Small intestine (tissue), 16 donors: ENCODE measurements at places on chromosomes 2 and 18. TPM values are rescaled to one million over a fixed set of nuclear protein-coding genes. Genes with fewer than 3 reads are reported as not detected.

Gene LBX2
- polyA plus RNA-seq: 2.3 TPM

Gene CSRNP3
- polyA plus RNA-seq: 3.7 TPM

Gene TRABD2A
- polyA plus RNA-seq: 25.6 TPM

Gene KCNE4
- polyA plus RNA-seq: 0.54 TPM

Gene C2orf76
- polyA plus RNA-seq: 13.2 TPM

Gene DSC3
- under 0.01 TPM for polyA plus RNA-seq

Gene SETBP1
- 5.8 TPM for polyA plus RNA-seq

Gene PRKAG3
- polyA plus RNA-seq: not detected

Gene STK36
- 38.9 TPM for polyA plus RNA-seq

Gene RPRM
- polyA plus RNA-seq: not detected

Gene SANBR
- polyA plus RNA-seq: 1.9 TPM

Gene DOK6
- not detected for polyA plus RNA-seq

DNA sequence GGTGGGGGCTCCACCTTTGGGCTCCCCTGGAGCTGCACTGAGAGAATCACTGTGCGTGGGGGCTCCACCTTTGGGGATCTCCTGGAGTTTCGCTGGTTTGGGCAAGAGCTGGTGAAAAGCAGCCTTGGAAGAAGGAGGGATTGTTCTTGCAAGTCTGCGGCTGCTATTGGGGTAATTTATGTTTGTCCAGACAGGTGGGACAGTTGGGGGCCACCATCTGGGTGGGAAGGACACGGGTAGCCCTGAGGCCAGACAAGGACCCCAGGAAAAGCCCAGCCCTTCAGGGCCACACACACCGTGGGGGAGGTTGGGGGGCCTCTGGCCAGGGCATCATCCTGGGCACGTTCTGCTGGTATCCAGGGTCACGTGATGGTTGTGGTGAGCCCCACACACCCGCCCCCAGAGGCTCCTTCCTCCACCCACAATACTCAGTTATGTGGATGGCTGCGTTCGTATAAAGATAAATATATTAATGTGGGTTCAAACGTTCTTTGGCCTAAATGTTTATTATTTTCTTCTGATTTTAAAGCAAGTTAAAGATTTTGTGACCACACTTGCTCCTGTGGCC, 47.7 kb downstream of the TPO start:
- DNase-seq: no peak

DNA sequence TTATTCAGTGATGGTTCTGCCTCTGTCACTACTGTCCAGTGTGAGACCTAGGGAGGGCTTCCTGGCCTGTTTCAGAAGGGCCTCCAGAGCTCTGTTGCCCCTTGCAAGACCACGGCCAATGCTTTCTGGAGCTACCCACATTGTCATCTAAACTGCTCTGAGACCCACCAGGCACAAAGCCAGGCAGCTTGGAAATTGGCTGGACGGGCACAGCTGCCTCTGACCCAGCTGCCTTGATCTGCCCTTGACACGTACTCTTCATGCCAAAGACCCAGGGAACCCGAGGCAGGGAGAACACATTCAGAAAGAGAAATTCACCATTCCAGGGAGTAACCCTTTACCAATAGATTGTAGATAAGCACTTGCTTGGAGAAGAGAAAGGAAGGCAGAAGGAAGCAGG, 183.7 kb upstream of the SIX2 start:
- no peak for DNase-seq

- no peak for DNase-seq
Observed at GRCh38 chr18:13638719-13639595, 87.4 kb downstream of the FAM210A start.

- DNase-seq: no peak
Observed at GRCh38 chr2:23838581-23838980, 88.3 kb downstream of the ATAD2B start.

GRCh38 chr2:98382086-98382485, 35.8 kb downstream of the CNGA3 start:
- no peak for DNase-seq

GRCh38 chr18:56747032-56747658, 96.0 kb downstream of the WDR7 start:
- no peak for DNase-seq

- DNase-seq: no peak
Observed at GRCh38 chr2:223936862-223937326, 8.2 kb downstream of the WDFY1 start.

GRCh38 chr2:218093879-218094278, 24.8 kb downstream of the RUFY4 start:
- DNase-seq: no peak

DNA sequence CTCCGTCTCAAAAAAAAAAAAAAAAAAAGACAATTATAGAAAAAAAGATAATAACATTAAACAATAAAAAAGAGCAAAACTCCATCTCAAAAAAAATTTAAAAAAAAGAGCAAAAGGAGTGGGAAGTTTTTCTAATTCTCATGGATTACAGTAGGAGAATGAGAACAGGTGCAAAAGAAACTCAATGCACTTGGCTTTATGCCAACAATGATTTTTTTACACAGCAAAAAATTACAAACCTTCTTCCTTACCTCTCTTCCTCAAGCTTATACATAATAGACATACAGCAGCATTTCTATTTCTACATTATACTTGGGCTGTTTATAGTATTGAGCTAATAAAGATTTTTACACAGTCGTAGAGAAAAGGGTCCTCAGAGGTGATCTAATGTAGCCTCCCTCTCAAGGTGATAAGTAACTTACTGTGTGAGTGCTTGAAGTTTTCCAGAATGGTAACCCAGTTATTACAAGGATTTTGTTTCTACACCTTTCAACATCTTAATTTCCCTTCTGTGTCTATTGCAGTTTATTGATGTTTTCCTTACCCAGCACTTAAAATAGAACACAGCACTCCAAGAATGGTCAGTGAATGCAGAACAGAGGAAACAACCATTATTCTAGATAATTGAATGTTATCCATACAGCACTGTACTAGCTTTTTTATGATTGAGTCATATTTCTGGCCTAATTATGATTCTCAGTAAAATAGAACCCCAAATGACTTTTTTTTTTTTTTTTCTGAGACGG, 34.9 kb upstream of the RNF138 start:
- DNase-seq: peak; percentile 43

- DNase-seq: peak; percentile 25
Observed at GRCh38 chr2:112138159-112139032, at the start of gene FBLN7. TSS of gene FBLN7 (plus strand) at chr2:112138385. CDS start at chr2:112138656, 271 bp downstream.

- DNase-seq: no peak
Observed at GRCh38 chr2:179031731-179032408, 18.1 kb downstream of the CCDC141 start.

- DNase-seq: no peak
Observed at GRCh38 chr2:189569295-189569910, 11.2 kb downstream of the SLC40A1 start.

GRCh38 chr2:187390891-187391290, 57.2 kb downstream of the CALCRL start:
- no peak for DNase-seq

- peak; percentile 65 for DNase-seq
Observed at GRCh38 chr18:47254341-47254939, 3.0 kb upstream of the SKOR2 start.

DNA sequence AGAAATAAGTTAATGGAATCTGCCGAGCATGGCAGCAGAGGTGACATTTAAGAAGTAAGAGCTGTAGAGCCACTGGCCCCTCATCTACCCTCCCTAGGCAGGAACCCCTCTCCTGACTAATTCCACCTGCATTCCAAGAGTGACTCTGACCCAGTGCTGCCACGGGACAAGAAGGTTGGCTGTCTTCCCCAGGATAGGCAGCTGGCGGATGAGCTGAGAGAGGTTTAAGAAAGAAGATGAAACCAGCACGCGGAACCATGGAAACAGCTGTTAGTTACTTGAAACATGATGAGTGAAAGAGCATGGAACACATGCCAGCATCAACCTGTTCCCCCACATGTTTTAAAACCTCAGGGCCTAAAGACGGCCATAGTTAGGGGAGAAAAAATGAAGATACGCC, 74.1 kb downstream of the RND3 start:
- DNase-seq: no peak

DNA sequence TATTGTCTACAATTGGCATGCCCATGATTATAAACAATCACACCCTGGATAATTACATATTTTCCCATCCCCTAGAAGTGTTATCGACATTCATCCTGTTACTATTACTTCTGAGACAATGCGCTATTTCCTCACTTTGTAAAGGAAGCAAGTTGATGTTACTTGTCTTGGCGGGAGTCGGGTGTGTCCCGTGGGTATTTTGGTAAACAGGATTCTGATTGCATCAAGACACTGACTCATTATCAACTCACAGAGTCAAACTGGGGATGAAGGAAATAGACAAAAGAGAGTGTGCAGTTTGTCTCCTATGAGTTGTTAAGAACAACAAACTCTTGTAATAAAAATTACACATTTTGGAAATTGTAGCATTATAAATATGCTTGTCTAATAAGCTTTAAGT, 142.7 kb downstream of the GALR1 start:
- DNase-seq: no peak

GRCh38 chr2:28430788-28431418, 38.2 kb downstream of the FOSL2 start:
- DNase-seq: no peak

GRCh38 chr2:121038891-121039616, 245.9 kb downstream of the TFCP2L1 start:
- DNase-seq: no peak

- DNase-seq: no peak
Observed at GRCh38 chr2:74746480-74746879, 87.4 kb upstream of the HK2 start.
